Stimulated activated CD8-positive, alpha-beta memory T cell treated with anti-CD3 and anti-CD28 coated beads, Interleukin-7, amount 100 ng/mL, for 24 hours (primary cell): ENCODE measurements at places on chromosomes 12 and 14.

DNA sequence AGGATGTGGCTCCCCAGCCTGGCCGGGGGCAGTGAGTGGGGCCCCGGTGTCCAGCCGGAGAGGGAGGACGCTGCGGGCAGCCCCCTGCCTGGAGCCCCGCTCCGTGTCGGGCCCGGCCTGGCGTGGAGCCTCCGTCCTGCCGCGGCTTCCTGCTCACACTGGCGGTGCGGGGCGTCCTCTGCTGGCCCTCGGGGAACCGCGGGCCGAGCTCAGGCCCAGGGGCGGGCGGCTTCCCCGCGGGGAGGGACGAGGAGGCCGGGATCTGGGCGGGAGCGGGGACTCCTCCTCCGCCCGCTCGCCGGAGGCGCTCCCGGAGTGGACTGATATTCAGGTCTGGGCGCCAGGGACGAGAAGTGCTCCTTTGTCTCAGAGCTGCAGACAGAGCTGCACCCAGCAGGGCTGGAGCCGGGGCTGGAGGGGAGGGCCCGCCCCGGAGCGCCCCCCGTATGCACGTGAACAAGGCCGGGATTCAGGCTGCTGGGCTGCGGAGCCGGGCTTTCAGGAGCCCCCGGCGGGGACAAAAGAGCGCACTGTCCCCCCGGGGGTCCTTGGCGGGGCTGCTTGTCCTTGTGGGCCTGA is 2.2 kb downstream of the MMP17 start:
- DNase-seq = no peak

- no peak for DNase-seq
Measured at GRCh38 chr12:103768467-103769123, 72.4 kb downstream of the NT5DC3 start.

DNA sequence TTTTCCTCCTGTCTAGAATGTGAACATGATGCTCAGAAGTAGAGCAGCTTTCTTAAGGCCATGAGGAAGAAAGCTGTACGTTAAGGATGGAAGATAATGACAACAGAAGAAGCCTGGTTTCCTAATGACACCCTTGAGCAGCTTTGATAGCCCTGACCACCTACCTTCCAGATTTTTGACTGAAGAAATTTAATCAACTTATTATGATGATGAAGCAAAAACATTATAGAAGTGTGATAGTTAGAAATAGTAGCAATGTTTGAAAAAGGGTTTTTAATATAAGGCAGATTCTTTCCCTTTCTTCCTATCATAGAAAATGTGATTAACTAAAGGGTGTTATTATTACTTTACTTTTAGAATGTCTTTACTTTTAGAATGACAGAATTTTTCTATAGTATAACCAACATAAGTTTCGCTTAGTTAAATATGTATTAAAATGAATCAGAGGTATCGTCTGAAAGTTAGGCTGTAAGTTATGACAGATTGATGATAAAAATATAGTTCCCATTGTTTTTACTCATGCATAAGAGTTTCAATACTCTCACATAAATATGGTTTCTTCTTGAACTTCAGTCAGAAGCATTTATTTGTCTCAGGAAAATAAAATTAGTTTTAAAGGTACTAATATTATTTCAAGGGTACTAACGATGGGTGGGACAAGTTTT is 50.1 kb upstream of the PPFIA2 start:
- no peak for DNase-seq

GRCh38 chr14:51844081-51844881 is 16.1 kb upstream of the GNG2 start:
- DNase-seq = no peak

DNA sequence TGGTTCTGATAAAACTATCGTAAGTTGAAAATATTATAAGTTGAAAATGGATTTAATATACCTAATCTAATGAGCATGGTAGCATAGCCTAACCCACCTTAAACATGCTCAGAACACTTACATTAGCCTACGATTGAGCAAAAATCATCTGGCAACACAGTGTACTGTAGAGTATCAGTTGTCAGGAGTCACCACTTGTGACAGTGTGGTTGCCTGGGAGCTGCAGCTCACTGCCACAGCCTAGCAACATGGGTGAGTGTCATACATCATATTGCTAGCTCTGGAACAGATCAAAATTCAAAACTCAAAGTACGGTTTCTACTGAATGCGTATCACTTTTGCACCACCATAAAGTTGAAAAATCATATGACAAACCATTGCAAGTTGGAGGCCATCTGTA is 203.5 kb downstream of the ATXN7L3B start:
- DNase-seq = no peak

GRCh38 chr12:66011731-66012130 is 118.8 kb downstream of the LLPH start:
- DNase-seq = no peak

DNA sequence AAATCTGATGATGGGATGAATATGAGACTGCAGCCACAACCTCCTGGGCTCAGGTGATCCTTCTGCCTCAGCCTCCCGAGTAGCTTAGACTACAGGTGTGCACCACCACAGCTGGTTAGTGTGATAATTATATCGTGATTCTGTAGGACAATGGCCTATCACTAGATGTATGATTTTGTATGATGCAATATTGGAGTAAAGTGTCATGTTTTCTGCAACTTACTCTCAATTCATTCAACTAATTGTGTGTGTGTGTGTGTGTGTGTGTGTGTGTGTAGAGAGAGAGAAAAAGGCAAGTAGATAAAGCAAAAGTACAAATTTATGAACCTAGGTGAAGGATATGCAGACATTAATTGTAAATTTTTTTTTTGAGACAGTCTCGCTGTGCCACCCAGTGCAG is 10.7 kb downstream of the RAD52 start:
- no peak for DNase-seq

DNA sequence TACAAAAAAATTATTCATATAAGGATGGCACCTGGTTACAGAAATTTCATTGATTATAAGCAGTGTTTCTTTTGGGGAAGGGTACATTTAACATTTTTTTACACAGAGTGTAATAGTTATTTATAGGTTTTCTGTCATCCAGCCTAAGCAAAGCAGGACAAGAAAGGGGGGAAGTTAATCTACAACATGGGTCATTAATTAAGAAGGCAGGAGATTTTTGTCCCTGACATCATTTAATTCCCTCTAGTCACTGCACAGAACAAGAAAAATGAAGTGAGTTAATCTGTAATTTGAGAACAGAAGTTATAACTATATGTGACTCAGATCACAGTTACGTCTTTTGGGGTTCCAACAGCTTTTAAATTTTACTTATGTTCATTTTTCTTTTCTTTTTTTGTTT is 173.4 kb downstream of the PTPRO start:
- no peak for DNase-seq

DNA sequence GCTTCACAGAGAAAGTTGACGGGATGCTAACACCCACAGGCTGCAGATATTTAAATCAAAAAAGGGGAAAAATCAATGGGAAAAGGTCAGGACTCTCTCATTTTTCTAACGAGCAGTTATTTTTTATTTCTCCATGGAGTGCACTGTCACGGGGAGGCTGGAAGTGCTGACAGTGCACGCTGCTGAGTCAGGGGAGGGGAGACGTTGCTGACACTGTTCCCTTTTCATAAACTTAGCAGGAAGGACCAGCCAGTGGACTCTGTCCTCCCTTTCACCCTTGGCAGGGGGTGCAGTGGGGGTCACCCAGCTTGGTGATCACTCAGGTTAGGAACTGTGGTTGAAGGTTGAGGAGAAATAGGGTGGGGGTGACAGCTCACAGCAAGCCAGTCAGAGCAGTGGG is 65.6 kb upstream of the FUT8 start:
- no peak for DNase-seq

DNA sequence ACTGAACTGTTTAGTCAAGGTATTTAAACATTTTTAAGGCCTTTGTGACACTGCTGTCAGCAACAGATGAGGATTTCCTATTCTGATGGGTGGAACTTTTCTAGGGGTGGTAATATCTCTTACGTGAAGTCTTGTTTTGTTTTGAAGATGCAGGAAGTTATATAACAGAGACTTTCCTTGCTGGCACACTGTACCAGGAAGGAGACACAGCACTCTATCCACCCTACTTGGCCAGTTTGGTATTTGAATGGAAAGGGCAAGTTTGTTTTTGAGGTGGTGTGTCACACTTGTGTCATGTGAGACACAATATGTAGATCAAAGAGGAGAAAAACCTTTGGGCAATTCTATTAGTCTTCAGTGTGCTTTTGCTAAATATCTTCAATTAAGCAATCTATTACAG is 51.6 kb upstream of the SRP54 start:
- no peak for DNase-seq

DNA sequence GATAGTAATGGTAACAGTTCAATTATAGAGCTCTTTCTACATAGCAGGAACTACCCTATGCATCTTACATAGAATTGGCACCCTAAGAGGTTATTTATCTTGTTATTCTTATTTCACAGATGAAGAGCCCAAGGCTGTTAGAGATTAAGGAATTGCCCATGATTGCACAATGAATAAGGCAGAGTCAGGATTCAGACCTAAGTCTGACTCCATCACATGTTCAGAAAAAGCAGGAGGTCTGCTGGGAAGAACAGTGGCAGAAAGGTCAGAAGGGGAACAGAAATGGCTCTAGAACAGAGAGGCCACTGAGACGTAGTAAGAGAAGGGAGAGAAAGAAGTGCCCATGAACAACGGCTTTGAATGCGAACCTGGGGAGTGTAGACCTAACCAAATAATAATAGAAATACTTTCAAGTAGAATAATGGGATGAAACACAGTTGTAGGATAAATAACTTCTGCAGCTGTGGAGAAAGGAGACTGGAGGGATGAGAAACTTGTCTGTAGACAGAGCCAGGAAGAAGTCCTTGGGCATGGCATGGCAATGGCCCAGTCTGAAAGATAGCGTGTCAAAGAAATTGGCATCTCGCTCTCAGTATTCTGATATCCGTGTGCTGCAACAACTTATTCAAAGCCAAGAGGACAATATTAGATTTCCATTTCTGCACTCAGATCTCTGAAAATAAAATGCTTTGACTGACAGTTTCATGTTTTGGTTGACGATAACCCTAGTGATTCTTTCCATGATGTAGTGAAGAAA is 17.6 kb downstream of the MYBPC1 start:
- DNase-seq = no peak

DNA sequence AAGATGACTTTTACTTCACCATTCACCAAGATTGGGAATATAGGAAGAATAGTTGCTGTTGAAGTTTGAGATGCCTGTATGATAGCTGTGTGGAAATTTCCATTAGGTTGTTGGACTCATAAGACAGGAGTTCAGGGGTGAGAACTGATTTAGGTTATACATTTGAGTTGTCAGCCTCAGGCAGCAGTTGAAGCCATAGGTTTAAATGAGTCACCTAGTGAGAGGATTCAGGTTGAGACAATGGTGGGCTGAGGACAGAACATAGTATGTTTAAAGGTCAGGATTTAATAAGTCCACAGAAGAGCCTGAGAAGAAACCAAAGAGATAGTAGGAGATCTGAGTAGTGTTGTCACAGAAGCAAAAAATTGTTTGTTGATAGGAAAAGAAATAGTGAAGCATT is 63.6 kb upstream of the MON2 start:
- DNase-seq = no peak

GRCh38 chr12:104297477-104298113 is 5.9 kb upstream of the EID3 start:
- DNase-seq = no peak

- no peak for DNase-seq
Measured at GRCh38 chr12:3378655-3379054, 112.3 kb upstream of the PRMT8 start.

GRCh38 chr12:69130064-69130463 is 109.3 kb upstream of the CPSF6 start:
- DNase-seq = no peak

DNA sequence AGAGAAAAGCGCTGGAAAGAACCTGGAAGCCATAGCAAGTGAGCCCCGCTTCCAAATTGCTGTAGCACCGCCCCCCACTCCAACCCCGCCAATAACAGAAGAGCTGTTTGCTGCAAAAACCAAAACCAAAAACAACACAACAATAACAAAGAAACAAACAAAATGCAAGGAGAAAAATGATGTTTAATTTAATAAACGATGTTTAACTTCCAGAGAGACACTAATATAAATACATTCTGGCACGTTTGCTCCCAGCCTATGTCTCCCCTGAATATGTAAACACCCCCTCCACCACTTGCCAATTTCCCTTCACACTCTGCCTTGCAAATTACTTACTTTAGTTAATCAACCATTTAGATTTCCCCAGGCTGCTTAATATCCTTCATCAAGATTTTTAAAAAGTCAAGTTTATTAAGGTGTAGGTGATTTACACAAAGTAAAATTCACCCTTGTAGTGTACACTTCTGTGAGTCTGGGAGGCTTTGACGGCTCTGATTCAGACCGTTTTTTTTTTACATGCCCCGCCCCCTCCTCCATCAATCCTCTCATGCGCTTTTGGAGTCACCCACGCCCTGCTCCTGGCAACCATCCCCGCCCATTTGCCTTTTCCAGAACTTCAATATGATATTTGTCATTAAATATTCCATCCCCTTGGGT is 482 bp upstream of the IFI27L2 start:
- no peak for DNase-seq

GRCh38 chr12:106106892-106107291 is 31.9 kb downstream of the NUAK1 start:
- DNase-seq = no peak

GRCh38 chr14:89990218-89990617 is 34.5 kb downstream of the TDP1 start:
- no peak for DNase-seq

DNA sequence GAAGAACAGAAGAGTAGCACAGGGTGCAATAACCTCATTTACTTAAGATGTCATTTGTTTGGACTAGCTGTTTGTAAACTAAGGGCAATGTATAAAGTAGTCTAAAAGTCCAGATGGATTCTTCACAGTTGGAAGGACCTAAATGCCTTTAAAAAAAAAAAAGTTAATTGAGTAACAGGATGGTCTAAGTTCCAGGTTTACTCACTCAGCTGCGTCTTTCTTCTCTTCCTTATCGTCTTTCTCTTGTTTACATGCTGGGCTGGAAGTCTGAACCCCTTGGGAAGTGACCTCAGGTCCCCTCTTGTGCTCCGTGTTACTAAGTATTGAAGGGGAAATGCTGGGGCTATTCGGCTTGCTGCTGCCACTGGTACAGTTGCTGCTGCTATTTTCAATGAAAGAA is 82.5 kb downstream of the SH2B3 start:
- DNase-seq = no peak
